ENCODE measurements at places on chromosomes 7 and 10.
A peak's percentile ranks its signal among the peaks of the same experiment; 100 is the strongest.

DNA sequence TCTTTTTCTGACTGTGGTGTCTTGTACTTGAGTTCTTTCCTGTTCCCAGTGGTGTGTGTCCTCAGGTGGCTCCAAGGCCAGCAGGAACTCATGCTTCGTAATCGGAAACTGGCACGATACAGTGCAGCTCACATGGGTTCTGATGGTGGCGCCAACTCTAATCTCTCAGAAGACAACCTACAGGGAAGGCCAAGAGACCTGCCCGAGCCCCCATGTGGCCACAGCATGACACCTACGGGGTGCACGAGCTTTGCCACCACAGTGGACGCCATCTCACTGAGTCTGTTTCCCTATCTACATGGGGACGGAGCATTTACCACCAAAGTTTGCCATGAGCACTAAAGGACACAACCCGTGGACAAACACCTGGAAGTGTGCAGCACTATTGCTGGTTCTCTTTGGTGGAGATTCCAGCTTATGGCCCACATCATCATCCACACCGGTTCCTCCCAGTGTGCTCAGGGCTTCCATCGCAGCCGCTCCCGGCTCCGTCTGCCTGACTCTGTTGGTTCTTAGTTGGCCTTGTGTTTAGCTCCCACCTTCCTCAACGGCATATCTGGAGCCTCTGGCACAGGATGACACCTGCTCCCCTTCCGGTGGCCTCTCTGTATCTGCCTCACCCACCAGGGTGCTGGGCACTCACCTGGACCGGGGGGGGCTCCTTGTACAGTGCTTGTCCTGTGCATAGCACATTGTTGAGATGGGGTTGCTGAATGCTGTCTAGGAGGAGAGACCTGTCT is 586.6 kb upstream of the MKI67 start:
- no peak for DNase-seq

DNA sequence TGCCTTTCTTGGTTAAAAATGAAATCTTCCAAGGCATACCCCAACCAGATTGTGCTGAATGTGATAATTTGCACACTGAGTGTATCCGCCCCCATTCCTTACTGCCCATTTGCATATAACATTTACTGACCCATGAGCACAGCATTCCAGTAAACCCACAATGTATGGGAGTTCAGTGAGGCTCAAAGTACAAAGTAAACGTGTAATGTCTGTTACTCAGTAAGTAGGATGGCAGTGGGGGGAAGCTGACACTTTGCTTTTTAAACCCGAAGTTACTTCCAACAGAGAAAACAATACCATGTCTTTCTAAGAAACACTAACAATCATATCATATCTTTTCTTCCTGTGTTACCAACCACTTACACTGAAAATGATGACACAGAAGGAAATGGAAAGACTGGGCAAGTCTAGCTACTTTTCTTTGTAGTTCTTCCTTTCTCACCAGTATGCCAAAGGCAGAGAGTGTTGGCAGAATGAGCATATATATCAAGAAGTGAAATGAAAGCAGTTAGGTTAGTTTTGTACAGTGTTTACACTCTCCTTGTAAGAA is 27.1 kb upstream of the SOSTDC1 start:
- no peak for DNase-seq

- DNase-seq = no peak
These were observed 149.8 kb downstream of the GNAT3 start for GRCh38 chr7:80362010-80362618.

DNA sequence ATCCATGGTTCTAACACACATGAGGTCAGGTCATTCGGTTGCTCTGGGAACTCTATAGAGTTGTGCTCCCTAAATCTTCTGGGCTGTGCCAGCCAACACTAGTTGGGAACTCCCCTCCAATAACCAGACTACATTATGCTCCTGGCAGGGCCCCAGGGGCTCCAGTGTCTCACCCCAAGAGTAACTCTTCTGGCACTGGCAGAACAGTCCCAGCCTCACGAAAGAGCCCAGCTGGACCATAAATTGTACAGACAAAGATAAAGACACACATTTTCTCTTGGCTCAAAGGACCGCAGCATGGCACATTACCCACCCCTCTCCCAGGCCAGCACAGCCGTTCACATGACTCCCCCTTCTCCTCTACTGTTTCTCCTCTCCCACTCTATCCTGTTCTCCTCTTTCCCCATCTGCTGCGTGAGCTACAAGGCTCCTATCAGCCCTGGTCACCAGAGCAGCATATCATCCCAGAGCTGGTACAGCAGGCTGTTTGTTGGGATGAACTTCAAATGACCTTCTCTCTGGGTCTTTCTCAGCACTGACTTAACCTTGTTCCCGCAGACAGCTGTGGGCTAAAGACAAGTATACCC is 230.6 kb downstream of the PLXNA4 start:
- no peak for DNase-seq

DNA sequence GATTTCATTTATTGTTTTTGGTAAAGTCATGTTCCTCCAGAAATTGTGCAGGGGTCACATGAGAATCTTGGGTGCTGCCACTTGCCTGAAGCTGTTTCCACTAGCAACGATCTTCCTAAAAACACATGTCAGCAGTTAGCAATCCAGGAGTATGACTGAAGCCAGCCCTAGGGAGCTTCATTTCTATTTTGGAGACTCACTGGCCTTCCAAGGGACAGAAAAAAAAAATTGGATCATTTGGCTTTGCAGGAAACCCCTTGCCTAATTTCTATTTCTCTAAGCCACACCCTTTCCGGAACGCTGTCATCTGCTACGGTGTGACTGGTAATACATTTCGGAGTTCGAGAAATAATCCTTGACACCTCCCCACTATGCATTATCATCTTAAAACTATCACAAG is 204.7 kb downstream of the TAX1BP1 start:
- DNase-seq = no peak

- DNase-seq = no peak
These were observed 2.9 kb downstream of the PRXL2A start for GRCh38 chr10:80411267-80411668.

GRCh38 chr7:93515144-93515543 is 59.4 kb downstream of the CALCR start:
- DNase-seq = no peak

DNA sequence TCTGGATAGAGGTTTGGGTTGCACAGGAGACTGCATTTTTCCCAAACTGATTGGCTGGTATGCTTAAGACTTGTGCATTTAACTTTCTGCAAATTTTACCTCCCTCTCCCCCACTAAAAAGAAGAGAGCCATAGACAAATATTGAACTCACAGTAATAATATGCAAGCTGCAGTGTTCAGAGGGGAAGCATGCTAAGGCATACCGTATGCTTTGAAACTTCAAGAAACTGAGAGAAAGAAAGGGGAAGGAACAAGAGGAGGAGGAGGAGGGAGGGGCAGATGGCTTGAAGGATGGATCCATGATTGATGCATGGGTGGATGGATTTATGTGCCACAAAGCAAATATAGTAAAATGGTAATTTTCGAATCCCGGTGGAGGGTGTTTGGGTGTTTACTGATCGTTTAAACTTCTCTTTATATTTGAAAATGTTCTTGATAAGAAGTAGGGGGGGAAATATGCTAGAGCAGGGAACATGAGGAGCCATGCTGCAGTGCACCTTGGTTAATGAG is 7.8 kb upstream of the KLF6 start:
- DNase-seq = no peak

DNA sequence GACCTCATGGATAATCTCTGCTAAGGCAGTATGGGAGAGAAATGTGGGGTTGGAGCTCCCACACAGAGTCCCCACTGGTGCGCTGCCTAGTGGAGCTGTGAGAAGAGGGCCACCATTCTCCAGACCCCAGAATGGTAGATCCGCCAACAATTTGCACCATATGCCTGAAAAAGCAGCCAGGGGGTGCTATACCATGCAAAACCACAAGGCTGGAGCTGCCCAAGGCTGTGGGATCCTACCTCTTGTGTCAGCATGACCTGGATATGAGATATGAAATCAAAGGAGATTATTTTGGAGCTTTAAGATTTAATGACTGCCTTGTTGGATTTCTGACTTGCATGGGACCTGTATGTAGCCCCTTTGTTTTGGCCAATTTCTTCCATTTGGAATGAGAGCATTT is 27.0 kb upstream of the SAMD9L start:
- DNase-seq = no peak

DNA sequence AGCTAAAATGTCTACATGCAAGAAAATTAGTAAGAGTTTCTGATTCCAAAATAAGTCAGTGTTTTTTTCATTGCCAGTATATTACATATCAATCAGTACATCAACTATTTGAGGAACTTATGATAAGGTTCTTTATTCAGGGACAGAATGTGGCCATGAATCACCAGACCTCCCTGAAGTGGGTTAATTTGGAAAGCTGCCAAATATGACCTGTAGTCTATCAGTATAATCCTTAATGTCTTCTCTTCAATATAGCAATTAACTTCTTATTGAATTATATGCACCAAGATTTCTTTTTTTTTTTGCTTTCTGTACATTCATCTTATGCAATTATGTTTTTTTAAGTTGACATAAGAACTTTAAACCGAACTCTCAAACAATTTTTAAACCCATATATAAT is 714.5 kb upstream of the POT1 start:
- no peak for DNase-seq

- DNase-seq = peak; percentile 37
These were observed 11.9 kb upstream of the OPALIN start for GRCh38 chr10:96370584-96371157.

DNA sequence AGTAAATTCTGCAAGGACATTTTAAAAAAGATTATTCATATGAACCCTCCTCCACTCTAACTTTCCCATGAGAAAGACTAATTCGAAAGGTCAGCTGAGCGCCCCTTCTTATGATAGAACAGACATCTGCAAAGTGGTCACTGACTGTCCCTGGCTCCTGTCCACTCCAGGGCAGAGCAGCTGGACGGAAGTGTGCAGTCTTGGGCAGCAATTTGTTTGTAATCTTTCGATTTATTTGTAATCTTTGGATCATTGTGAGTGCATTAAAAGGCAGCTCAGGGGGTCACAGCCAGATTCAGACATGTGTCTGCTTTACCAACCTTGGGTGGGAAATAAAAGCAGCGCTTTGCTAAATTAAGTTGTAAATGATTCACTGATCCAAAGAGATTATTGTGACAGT is 158.8 kb upstream of the ADARB2 start:
- no peak for DNase-seq

DNA sequence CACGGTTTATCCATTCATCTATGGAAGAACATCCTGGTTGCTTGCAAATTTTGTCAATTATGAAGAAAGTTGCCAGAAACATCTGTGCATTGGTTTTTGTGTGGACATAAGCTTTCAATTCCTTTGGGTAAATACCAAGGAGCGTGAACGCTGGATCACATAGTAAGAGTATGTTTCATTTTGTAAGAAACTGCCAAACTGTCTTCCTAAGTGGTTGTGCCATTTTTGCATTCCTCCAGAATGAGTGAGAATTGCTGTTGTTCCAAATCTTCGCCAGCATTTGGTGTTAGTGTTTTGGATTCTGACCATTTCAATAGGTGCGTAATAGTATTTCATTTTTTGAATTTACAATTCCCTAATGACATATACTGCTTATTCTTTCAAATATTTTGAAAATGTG is 155.3 kb upstream of the FRMD4A start:
- no peak for DNase-seq

- no peak for DNase-seq
These were observed 59.8 kb upstream of the PDSS1 start for GRCh38 chr10:26637521-26638275.

GRCh38 chr10:102112210-102112817 is 7.9 kb downstream of the LDB1 start:
- no peak for DNase-seq

- DNase-seq = no peak
These were observed 40.9 kb downstream of the VTI1A start for GRCh38 chr10:112487964-112488363.

DNA sequence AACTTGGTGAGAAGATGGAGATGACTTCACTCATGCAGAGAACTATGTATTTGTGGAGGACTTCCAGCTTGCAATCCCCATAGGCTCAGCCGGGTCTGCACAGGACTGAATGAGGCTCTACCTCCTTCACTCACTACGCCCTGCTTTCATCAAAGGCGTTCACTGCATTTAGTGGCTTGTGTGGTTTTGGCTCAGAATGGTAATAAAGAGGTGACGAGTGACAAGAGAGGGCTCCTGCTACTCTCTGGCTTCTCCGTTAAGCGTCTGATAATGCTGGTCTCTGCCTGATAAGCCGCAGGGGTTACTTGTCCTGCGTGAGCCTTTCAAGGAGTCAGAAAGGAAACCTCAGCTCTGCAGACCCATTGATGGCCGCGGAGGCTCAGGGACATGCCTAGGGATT is 343.4 kb downstream of the PRPF18 start:
- DNase-seq = peak; percentile 37

DNA sequence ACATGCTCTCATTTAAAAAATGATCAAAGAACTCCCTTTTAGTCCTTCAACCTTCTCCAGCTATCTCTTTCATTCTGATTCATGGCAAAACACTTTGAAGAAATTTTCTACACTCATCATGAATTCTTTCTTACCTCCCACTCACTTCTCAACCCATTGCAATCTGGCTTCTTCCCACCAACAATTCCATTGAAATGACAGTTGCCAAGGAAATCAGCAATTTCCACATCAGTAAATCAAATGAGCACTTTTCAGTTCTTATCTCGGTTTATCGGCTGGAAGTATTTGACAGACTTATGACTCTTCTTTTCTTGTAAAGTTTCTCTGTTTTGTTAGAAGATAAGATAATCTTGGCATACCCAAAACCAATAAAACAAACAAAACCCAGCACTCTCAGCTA is 99.1 kb upstream of the CACNA2D1 start:
- DNase-seq = no peak

GRCh38 chr10:9102026-9102425 is 1047.5 kb downstream of the GATA3 start:
- no peak for DNase-seq

DNA sequence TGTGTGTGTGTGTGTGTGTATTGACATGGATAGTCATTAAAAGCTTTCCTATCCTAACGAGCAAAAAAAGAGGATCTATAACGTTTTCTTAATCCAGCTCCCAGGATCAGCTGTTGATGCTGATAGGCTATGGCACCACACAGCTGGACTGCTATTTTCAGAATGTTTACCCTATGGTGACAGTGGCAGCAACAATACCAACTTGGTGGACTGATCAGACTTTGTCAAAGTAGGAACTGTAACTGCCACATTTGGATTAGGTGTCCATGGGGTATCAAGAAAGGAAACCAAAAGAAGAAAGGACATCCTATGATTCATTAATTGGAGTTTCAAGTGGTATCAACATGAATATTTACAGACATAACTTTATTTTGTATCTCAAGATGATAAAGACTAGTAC is 2.7 kb upstream of the CLEC5A start:
- DNase-seq = no peak
